Ecto neural progenitor cell (in vitro differentiated cells): ENCODE measurements at places on chromosomes 13 and 19.

DNA sequence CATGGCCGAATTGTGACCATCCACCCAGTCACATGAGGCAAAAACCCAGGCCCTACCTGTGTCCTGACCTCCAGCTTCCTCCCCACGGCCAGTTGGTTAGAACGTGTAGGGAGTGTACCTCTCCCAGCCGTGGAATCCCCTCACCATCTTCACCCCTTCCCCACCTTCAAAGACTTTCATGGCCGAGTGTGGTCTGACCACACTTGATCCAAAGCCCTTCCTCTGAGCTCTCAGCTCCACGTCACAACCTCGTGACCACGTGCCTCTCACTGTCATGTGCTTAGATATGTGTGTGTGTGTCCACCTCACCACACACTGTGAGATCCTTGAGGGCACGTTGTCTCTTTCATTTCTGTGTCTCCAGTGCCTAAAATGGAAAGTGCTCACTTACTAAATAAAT lies 48.6 kb upstream of the UBE2L5 start:
- no peak for DNase-seq

GRCh38 chr13:41720839-41721561 lies 239.9 kb downstream of the VWA8 start:
- DNase-seq = no peak

GRCh38 chr13:42649141-42649540 lies 75.2 kb downstream of the TNFSF11 start:
- DNase-seq = no peak

- DNase-seq = no peak
Observed at GRCh38 chr13:22316494-22317025, 645.7 kb downstream of the FGF9 start.

GRCh38 chr13:90547272-90547790 lies 800.2 kb upstream of the MIR17HG start:
- no peak for DNase-seq

DNA sequence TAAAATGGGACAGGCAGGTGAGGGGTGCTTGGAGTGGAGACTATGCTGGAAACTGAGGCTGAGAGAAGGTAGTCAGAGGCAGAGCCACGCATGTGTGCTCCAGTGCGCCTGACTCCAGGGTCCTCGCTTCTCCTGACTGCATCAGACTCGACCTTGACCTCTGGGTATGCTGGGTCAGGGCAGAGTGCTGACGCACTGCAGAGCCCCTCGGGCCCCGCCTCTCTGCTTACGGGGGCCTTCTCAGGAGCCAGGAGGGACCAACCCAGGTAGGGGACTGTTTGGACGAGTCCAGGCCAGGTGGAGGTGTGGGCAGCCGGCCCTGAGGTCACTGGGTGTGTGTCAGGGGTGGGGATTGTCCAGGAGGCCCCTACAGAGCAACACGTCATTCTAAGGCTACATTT lies 22.9 kb upstream of the SLC7A10 start:
- no peak for DNase-seq
